ENCODE measurements at places on chromosomes 13 and 19.

DNA sequence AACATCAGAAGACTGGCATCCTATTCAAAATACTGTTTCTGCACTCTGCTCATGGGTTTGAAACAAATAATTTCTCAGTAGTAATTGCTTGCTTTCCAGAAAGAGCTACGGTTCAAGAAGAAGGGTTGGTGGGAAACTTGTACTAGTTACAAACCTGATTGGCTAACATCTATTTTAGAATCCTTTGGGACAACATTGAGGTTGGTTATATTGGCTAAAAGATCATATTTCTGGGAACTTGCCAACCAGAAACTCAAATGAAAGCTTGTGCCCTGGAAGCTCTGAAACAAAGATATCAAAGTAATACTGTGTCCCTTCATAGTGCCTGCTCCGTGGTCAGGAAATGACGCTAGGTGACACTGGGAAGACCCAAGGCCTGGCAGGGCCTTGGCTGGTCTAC is 141.7 kb downstream of the LACC1 start:
- DNase-seq, result no peak

DNA sequence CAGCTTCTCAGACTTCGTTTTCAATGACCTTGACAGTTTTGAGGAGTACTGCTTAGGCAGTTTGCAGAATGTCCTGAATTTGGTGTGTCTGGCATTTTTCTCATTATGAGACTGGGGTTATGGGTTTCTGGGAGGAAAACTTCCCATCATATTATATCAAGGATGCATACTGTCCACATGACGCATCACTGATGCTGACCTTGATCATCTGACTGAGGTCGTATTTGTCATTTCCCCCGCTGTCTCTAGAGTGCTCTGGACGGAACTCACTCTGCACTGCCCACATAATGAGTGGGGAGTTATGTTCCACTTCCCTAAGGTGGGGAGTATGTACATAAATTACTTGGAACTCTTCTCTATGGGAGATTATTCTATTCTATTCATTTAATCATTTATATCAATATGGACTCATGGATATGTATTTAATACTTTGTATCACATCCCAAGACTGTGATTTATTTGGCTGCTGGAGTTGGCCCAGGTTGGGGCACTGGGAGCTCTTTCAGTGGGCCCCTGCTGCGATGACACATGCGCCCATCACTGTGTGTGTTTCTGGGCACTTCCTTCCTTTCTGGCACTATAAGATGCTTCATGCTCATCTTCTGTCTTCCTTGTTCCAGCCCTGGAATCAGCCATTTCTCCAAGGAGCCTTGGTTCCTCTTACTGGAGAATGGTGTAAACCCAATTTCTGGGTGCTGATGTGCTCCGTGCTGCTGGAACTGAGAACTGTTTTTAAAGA is 138.6 kb downstream of the MIPEP start:
- no peak for DNase-seq

DNA sequence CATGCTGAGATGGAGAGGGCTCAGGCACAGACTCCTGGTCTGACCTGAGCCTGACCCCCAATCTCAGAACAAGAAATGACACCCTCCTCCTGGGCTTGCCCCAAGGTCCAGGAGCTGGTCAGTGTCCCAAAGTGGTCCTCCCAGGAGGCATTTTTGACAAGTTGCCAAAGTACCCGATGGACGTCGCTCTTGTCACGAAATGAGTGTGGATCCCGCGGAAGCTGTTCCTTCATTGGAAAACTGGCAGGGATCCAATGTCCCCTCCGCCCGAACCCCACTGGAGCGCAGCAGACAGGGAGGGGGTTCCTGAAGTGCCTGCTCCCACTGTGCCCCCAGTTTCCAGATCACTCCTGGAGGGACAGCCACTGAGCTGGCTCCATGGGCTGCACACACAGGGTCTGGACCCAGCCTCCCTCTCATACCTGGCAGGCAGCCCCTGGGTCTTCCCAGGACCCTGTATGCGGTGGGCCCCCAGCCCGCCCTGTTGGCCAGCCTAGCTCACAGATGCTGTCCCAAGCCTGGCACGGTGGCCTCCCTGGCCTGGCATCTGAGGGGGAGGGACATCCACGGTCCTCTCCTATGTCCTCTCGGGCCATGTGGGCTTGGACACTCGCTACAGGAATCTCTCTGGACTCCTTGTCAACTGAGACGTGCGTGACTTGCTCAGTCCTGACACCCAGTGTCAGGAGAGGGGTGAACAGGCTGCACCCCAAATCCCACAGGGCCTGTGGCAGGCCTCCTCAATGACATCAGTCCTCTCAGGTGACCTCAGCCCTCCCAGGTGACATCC is 12.8 kb upstream of the ZNF14 start:
- DNase-seq, result no peak

- no peak for DNase-seq
Observed at GRCh38 chr13:101025519-101025918, 350.9 kb upstream of the TMTC4 start.

All from immature natural killer cell (primary cell).